ENCODE measurements at places on chromosomes 4 and X. TPM values are rescaled to one million over a fixed set of nuclear protein-coding genes. Genes with fewer than 3 reads are reported as not detected.

The SHROOM4 gene
- 0.59 TPM for polyA plus RNA-seq

DNA sequence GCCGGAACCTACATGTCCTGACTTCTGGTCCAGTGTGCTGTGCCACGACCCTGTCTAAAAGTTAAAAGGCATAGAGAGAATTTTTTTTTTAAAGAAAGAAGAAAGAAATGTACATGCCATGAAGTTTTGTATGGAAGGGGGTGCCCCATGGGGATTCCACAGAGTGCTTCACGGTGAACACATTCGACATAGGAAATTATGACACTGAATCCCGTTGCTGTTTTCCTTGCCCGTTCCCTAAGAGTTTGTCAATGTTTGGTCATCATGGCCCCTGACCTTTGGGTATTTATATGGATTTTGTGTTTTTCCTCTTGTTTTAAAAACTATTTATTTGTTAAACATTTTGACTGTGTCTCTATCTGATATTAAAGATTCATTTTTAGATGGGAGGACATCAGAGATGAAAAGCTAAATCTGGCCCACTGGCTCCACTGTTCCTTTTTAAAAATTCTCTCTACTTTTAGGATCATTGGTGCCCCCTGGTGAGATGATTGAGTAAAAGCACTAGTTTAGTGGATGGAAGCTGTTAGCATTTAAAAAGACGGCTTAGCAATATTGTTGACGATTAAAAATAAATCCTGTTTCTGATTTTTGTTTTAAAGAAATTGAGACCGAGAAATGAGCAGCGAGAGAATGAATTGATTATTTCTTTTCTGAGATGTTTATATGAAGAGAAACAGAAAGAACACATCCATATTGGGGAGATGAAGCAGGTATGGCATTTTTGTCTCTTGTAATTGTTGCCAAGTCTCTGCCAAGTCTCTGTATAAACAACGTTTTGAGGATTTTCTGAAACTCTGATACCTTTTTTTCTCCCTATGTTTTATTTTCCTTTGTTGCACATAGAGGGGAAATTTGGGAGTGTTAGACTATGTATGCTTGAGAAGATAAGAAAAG, 75.0 kb downstream of the PTTG2 start:
- DNase-seq: no peak

GRCh38 chr4:8087921-8088495, 70.6 kb downstream of the ABLIM2 start:
- DNase-seq: no peak

DNA sequence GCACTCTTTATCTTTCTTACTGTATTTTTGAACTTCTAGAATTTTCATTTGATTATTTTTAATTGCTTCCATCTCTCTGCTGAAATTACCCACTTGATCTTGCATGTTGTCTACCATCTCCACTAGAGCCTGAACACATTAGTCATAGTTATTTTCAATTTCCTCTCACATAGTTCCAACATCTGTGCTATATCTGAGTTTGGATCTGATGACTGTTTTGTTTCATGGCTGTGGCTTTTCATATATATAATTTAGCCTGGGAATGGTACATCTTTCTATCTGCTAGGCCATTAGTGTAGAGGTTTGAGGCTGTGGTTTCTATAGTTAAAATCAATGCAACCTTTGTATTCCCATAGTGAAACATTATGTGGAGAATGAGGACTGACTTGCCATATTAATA, 33.2 kb downstream of the NPY2R start:
- DNase-seq: no peak

DNA sequence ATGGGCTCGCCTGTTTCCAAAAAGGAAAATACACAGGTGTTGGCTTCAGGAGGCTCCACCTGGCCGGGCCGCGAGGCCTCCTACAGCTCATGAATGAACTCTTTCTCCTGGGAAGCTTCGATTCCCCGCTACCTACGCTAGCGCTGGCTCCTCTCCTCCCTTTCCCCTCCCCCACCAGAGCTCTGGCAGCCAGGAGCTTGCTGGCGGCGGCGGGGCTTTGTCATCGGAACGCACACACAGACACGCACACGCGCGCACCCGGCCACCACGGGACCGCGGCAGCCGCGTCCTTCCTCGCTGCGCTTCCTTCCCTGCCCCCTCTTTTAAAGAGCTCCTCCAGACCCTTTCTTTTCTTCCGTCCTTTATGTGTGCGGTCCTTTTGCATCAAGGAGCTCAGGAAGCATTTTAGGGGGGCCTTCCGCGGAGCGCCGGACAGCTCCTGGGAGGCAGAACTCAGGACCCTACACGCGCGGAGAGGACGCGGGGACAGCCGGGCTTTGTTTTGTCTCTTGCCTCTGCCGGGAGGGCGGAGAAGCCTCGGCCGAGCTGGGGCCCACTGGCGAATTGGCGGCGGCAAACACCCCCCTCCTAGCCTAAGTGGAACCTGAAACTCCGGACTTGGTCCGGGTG, 70.2 kb upstream of the BCOR start:
- no peak for DNase-seq

DNA sequence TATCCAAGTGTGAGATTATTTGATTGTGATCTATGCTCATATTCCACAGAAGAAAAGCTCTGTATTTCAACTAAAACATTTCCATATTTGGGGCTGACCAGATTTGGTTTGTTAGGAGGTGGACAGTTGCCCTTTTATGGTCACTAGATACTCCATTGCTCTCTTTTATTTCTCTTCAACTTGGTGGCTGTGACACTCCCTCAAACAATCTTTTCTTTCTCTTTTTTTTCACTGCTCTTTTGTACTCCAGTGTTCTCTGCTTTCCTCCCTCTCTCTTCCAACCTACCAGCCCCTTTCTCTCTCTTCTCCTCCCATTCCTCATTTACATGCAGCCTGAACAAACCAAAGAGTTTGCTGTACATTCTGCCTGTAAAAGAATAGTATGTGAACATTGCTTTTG, 48.8 kb downstream of the RBPJ start:
- no peak for DNase-seq

The GLUD2 gene
- 1.6 TPM for polyA plus RNA-seq

The LUZP4 gene
- not detected for polyA plus RNA-seq

- DNase-seq: no peak
Observed at GRCh38 chrX:132483951-132484350, 4.9 kb downstream of the MBNL3 start.

DNA sequence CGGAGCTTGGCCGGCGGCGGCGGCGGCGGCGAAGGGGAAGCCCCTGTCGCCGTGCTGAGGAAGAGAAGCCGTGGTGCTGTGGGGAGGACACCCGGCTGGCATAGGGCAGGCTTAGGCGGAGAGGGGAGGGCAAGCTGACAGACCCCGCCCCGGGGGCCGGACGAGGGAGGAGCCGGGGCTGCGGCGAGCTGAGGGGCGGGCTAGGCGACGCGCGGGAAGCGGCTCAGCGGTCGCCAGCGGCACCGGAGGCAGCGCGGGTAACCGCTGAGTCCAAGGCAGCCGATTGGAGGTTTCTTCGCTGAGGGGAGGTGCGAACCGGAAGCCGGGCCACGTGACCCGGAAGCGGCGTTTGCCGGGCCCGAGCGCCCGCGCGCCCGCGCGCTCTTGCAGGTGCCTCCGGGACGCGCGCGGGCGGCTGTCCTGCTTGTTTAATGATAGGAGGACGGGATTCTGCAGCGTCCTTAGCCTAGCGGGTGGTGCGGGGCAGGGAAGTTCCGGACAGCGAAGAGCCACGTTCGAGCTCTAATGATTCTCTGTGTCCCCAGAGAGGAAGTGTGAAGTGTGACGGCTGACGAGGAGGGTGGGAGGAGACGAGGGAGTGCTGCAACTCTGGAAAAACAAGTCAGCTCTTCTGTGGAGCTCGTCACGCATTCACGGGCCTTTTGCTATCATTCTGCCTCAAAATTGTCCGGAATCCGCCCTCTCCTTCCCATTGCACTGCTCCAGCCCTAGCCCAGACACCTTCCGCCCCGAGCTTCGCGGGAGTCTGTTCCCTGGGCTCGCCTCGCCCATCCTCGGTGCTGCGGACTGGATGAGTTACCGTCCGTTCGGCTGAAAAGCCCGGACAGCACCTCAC, at the start of gene AP1S2:
Gene AP1S2, minus strand, starts transcription at position 102 of the 856 bp plus-strand sequence. CDS start 2,289 bp downstream, outside the sequence.
- peak; percentile 63 for DNase-seq

- DNase-seq: peak; percentile 1
Observed at GRCh38 chr4:20773144-20773997, 73.1 kb downstream of the PACRGL start.

DNA sequence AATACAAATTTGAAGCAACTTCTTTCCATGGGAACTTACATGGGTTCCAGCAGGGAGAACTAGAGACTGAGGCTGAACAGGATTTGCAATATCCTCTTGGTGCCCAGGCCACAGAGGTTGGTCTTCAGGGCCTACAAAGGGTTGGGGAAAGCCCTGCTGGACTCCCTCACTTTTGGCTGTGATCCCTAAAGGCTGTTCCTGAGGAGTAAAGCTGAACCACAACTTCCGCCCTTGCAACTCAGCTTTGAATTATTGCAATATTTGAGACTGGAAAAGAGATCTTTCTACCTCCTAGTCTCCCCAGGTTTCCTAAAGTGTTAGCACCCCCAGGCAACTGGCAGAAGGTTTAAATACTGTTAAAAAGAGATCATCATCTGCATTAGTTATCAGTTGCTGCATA, 26.9 kb downstream of the DCHS2 start:
- no peak for DNase-seq

The AVPR2 gene
- not detected for polyA plus RNA-seq

The GAGE12C gene
- polyA plus RNA-seq: not detected

The RNF128 gene
- polyA plus RNA-seq: 0.10 TPM

DNA sequence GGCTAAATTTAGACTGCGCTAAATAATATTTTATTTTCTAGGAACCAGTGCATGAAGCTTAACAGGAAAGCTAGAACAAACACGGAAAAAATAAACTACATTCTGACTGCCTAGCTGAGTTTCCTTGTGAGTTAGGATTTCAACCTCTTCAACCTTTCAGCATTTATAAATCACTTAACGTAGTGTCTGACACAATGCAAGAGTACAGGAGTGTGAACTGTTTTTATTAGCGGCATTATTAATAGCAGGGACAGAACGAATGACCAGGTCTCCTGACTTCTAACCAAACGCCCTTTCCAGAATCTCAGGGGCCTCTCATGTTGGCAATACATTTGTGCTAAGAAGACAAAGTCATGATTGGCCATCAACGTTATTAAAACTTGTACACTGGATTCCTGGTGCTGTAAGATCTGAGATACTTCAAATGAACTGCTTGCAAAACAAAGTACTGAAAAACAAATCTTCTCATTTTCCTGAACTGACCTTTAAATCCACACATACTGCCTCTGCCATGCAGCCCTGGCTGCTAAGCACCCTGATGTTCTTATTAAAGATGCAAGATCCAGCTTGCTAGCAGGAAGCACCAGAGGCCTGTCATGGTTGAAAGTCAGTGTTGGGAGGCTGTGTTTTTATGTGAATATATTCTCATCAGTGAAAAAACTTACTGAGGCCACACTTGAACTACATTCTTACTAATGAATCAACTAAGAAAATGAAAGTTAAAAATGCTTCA, 380.4 kb upstream of the CPEB2 start:
- no peak for DNase-seq

DNA sequence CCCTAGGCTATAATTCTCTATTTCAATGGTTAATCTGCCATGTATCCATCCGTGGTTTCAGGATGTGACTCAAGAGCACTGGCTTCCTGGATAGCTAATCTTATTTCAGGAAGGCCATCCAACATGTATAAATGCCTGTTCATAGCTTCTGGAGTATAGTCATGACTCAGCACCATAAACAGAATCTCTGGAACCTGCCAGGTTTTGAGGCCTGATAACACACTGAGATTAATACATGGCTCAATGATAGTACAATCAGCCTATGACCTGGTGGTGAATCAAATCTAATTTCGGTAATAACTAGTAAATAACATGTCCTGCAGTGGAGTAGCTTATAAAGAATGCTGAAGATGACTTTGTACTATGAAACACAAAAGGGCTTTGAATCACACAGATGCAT, 5.7 kb upstream of the IL13RA2 start:
- DNase-seq: peak; percentile 47

GRCh38 chrX:100600758-100601157, 16.0 kb downstream of the TNMD start:
- DNase-seq: no peak

DNA sequence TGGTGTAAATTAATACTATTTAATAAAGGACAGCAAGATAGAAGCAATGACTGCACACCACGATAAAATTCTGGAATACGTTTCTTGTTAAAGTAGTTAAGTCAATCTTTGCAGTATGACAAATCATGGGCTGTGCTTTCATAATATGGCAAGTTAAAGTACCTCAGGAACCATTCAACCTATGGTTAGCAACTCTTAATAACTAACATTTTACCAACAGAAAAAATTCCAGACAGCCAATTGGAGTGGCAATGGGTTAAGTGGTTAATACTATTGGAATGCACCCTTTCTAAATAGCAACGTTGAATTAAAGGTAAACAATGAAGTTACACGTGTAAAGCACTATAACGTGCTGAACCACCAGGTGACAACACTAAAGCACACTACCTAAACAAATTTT, 72.4 kb upstream of the ZCCHC13 start:
- no peak for DNase-seq

The NUDT10 gene
- polyA plus RNA-seq: 0.15 TPM

DNA sequence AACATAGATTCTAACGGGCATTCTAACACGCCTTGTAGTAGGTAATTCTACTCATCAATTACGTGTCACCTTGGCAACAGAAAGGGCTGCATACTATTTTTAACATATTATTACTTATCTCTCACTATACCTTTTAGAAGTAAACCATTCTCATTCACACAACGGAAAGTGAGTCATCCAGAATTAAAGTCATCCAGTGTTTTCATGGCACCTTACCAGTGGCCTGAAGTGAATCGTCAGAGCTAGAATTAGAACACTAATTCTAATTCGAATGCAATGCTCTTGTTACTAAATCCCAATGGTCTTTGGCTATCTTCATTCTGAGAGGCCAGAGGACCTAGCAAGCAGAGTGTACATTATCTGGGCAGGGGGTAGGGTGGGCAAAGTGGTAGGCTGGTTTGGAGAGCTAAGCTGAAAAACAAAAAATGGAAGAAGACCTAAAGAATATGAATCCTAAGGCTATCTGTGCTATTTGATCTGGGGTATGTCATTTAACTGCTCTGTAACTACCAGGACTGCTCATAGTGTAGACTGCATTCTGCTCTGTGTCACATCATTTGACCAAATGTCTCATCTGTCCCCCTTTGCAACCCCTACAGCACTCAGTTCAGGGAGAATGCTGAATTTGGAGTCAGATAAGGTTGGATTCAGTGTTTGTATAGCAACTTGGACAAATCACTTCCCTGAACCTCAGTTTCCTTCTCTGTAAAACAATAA, 96.5 kb downstream of the HDAC8 start:
- DNase-seq: no peak

The MAGIX gene
- polyA plus RNA-seq: 0.45 TPM

The PPP1R2C gene
- not detected for polyA plus RNA-seq

- no peak for DNase-seq
Observed at GRCh38 chr4:183434264-183434663, 10.2 kb upstream of the CDKN2AIP start.

GRCh38 chrX:103330681-103331288, 746 bp downstream of the TCEAL7 start:
- DNase-seq: no peak

GRCh38 chrX:131595120-131595519, 51.2 kb downstream of the OR13H1 start:
- DNase-seq: no peak

DNA sequence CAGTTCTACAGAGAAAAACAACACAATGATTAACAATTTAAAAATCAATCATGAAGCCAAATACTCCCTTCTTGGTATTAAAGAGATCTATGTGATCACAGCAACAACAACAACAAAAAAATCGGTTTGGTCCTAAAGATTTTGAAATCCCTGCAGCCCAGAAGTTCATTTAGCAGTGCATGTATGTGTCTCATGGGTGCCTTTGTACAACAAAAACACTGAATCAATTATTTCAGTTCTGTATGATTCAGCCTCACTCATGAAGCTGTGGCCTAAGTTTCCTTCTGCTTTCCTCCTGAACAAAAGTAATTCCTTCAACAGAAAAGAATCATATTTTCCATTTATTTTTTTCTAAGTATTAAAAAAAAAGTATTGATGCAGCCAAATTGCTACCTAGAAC, 393.4 kb upstream of the NDST3 start:
- no peak for DNase-seq

The TASL gene
- polyA plus RNA-seq: not detected
